ENCODE measurements at places on chromosomes 16 and 17.

- DNase-seq: no peak
Measured at GRCh38 chr16:50742576-50743200, 802 bp downstream of the CYLD start.

DNA sequence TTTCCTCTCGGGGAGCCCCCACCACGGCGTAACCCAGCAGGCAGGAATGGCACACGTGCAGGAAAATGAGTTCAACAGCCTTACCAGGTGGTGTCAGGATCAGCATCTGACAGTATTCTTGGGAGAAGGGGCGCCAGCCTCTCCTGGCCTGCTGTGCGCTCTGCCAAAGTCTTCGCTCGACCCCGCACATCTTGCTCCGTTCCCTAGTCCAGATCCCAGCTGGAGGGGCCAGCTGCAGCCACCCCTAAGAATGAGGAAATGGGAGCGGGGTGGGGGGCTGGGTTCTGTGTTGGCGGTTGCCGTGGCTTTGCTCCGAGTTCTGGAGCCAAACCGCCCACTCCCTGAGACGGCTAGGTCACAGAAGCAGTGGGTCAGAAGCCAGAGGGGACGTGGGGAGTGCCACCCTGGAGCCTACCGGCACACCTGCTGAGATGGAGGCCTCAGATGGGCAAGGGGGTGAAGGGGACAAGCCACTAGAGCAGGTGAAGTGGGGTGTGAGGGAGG lies at the start of gene CHCT1:
Gene CHCT1, plus strand, starts transcription at position 328 of the 504 bp plus-strand sequence. Its CDS starts 104 bp downstream, at position 432.
- no peak for DNase-seq

- DNase-seq: no peak
Measured at GRCh38 chr16:31710134-31710533, 163.5 kb upstream of the ZNF267 start.

DNA sequence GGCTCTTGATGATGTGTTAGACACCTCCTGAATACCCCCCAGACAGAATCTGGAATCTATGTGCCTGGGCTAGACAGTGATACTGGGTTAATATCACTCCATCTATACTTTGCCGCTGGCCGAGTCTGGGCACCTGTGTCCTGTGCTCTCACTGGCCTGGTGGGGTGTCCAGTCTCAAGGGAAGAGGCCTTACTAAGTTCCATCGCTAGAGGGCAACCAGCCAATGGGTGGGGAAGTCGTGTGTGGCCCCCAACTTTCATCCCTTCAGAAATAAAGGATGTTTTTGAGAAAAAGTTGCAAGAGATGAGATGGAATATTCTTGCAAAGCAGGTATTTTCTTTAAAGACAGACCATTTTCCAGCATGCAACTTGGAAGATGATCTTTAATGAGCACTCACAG lies 1.6 kb upstream of the GLP2R start:
- DNase-seq: no peak

GRCh38 chr17:33125552-33125950 lies 133.9 kb downstream of the SPACA3 start:
- DNase-seq: no peak

DNA sequence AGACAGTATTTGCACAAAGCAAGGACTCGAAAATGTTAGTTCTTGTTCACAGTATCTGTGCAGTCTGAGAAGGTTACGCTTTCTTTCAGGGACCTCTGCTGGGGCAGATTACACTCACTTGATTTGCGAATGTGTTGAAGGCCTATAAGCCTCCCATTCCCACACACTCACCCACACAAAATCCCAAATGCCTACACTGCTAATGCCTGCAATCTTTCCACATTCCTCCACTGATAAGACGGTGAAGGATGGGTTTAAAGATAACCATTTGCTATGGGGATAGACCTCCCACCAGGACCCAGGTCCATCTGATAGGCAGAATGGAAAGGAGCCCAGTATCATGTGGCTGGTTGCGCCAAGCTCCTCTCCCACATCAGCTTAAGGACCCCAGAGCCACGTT lies 394.9 kb upstream of the SALL1 start:
- DNase-seq: no peak

GRCh38 chr16:65671071-65671470 lies 549.2 kb upstream of the CDH11 start:
- no peak for DNase-seq

- no peak for DNase-seq
Measured at GRCh38 chr17:37614391-37614790, 5.2 kb upstream of the SYNRG start.

DNA sequence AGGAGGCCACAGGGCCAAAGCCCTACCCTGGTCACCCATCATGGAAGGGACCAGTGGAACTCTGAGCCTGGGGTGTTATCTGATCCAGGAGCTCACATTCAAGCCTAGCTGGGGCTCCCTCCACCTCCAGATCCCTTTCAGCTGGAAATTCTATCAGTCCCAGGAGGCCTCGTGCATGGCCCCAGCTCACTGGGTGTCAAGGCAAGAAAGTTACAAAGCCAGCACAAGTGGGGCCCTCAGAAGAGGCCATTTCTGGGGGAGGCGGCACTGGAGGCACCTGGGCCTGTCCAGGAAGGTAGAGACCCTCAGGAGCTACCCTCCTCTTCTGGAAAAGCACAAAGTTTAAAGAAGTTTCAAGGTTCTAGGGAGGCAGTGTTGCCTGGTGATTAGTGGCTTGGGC lies 4.8 kb downstream of the CA7 start:
- no peak for DNase-seq

DNA sequence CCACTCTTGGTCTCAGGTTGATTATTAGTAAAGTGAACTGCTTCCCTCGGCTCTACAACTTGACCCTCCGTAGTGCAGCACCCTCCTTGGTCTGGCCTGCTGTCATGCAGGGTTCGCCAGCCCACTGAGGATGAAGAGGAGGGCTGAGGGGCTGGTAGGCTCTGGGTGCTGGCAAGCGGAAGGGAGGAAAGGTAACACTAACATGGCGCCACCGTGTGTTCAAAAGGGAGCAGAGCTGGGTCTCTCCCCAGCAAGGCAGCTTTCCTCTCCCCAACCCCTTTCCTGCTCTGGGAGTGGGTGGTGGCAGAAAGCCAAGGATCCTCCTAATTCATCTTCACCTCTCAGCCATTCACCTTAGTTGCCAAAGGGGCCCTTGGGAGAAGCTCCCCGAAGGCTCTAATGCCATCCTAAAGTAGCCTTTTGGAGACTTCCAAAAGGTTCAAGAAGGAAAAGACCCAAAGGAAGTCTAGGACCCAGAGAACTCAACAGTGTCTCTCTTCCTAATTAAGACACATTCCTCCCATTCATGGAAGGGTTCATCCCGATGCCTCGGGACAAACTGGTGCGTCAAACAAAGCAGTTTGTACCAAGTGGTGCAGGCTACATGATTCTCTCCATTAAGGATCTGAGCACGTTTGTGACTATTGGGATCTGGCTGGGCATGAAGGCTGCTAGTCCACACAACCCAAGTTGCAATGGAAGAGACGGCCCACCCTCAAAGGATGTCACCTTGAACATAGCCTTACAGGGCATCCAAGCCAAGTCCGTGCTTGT lies 90.8 kb upstream of the TOB1 start:
- no peak for DNase-seq

- no peak for DNase-seq
Measured at GRCh38 chr17:2783310-2784030, 12.8 kb upstream of the RAP1GAP2 start.

DNA sequence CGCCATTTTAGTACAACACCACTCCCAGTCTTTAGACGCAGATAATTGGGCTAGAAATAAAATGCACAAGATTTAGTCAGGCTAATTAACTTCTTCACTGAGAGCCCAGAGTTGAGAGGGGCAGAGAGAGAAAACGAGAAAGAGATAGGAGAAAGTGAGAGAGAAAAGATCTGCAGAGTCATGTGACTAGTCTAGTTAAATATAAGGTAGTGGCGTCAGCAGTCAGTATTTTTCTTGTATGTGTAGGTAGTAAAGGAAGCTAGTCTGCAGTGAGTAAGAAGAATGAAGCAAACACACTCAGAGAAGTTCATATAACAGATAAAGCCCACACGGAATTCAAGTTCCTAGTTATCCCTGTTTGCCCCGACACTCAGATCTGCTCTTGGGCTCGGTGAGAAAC lies 392.6 kb upstream of the ERCC4 start:
- no peak for DNase-seq

- no peak for DNase-seq
Measured at GRCh38 chr17:1568950-1569810, 6.6 kb upstream of the PITPNA start.

DNA sequence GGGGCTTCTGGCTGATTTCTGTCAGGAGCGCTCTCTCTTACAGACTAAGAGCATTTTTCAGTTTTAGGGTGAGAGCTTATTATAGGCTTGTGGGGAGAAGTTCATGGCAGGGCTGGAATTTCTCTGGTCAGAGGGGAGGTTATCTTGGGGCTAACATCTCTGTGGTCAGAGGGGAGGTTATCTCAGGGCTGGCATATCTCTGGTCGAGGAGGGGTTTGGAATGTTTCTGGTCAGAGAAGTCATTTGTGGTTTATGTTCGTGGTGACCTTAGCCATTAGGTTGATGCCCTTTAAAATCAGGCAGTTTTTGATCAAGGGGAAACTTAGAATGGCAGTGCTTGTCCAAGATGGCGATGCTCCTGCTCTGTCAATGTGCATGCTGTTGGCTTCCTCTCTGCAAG lies 10.8 kb upstream of the USP31 start:
- DNase-seq: no peak

DNA sequence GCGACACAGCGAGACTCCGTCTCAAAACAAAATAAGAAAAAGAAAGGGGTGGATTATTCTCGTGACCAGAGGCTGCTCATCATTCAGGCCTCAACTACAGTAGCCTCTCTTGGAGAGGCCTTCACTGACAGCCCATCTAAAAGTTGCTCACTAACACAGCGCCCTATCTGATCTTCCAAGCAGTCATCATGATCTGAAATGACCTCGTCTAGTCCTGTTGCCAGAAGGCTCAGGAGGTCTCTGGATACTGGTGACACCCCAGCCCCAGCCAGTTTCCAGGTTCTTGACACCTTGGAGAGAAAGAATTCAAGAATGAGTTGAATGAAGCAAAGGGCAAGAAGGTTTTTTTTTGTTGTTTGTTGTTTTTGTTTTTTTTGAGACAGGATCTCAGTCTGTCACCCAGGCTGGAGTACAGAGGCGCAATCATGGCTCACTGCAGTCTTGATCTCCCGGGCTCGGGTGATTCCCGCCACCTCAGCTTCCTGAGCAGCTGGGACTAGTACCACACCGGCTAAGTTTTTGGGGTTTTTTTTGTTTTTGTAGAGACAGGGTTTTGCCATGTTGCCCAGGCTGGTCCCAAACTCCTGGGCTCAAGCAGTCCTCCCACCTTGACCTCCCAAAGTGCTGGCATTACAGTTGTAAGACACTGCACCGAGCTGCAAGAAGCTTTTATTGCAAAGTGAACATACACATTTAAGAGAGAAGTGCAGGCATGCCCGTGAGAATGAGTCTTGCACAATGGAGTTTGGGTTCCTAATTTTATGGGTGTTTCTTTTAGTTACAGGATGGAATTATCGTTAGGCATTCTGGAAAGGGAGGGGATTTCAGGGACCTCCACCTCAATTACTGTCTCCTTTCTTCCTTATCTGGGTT lies 2.7 kb upstream of the ZC3H7A start:
- no peak for DNase-seq

GRCh38 chr17:7479213-7480088 lies at the start of gene ZBTB4:
ZBTB4 (minus strand) TSS chr17:7479631; CDS start chr17:7466801, 12,830 bp downstream.
- DNase-seq: no peak

DNA sequence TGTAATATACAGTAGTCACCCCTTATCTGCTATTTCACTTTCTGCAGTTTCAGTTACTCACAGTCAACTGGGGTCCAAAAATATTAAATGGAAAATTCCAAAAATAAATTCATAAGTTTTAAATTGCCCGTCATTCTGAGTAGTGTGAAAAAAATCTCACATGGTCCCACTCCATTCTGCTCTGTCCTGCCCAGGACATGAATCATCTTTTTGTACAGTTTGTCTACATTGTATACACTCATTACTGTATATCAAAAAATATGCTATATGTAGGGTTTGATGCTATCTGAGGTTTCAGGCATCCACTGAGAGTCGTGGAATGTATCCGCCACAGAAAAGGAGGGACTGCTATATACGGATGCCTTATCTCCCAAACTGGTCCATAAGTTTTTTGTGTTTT lies 16.0 kb upstream of the APPBP2 start:
- no peak for DNase-seq

DNA sequence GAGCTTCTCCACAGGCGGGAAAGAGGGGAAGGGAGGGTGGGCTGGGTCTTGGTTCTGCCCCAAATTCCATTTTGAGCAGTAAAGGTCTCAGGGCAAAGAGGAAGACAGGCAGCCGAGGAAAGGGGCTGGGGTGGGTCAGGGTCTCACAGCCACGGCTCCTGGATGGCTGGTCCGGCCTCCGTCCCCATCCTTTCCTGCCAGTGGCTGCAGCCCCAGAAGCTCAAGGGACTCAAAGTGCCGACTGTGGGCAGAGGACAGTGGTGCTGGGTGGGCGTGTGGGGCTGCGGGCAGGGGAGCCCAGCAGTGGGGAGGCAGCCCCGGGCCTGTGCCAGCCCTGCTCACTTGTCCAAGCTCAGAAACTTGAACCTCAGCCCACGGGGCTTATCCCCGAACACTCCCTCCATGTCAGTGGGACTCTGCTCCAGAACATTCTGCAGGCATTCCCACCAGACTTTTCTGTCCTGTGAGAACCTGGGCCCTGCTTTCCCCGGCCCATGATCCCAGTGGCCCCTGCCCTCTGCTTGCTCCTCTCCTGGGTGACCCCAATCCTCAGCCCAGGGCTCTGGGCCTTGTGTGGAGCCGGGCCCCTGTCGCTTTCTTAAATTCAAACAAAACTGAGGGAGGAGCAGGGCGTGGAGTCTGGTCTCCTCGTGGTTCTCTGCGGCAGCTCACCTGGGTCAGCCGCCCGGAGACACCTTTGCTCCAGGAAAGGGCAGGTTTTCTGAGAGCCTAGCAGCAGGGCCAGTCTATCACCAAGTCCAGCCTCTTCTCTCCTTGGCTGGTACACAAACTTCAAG lies 117.8 kb upstream of the METRNL start:
- no peak for DNase-seq

- no peak for DNase-seq
Measured at GRCh38 chr16:57518520-57518919, 17.9 kb downstream of the CCDC102A start.

GRCh38 chr17:8503368-8503767 lies 67.7 kb downstream of the NDEL1 start:
- DNase-seq: no peak

GRCh38 chr16:49603956-49604355 lies 230.4 kb downstream of the C16orf78 start:
- no peak for DNase-seq

- DNase-seq: no peak
Measured at GRCh38 chr16:85249418-85250146, 137.3 kb upstream of the CIBAR2 start.

DNA sequence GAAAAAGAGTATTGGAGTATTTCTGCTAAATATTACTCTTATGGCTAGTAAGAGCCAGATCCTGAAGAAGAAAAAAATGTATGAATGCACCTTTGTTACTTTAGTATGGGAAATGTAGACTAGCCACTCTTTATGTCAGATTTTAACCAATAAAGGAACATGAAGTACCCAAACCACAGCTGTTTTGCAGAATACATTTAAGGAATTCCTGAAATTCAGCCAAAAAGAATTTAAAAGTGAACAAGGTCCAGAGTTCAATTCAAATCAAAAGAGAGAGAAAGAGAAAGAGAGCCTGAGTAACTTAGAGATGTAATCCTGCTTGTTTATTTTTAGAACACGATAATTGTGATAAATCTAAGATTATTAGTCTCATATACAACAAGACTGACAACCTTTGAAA lies 1.2 kb downstream of the KCNJ16 start:
- no peak for DNase-seq

Measured in cortex of kidney (tissue), 1 donor.